IPS-NIHi11 (cell line): ENCODE measurements at places on chromosomes 16 and 17.

GRCh38 chr17:45645330-45645729 is 138.8 kb upstream of the CRHR1 start:
- DNase-seq: no peak

DNA sequence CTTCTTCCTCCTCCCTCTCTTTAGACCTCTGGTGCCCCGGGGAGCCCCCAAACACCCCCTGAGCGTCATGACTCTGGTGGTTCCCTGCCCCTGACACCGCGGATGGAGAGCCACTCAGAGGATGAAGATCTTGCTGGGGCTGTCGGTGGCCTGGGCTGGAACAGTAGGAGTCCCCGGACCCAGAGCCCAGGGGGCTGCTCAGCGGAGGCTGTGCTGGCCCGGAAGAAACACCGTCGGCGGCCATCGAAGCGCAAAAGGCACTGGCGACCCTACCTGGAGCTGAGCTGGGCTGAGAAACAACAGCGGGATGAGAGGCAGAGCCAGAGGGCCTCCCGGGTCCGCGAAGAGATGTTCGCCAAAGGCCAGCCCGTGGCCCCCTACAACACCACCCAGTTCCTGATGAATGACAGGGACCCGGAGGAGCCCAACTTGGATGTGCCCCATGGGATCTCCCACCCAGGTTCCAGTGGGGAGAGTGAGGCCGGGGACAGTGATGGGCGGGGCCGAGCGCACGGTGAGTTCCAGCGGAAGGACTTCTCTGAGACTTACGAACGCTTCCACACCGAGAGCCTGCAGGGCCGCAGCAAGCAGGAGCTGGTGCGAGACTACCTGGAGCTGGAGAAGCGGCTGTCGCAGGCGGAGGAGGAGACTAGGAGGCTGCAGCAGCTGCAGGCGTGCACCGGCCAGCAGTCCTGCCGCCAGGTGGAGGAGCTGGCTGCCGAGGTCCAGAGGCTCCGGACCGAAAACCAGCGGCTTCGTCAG is 7.5 kb downstream of the HEXIM2 start:
- no peak for DNase-seq

GRCh38 chr16:85329059-85329812 is 217.0 kb upstream of the CIBAR2 start:
- DNase-seq: no peak

- no peak for DNase-seq
Observed at GRCh38 chr16:86923656-86924055, 345.3 kb downstream of the FOXL1 start.

DNA sequence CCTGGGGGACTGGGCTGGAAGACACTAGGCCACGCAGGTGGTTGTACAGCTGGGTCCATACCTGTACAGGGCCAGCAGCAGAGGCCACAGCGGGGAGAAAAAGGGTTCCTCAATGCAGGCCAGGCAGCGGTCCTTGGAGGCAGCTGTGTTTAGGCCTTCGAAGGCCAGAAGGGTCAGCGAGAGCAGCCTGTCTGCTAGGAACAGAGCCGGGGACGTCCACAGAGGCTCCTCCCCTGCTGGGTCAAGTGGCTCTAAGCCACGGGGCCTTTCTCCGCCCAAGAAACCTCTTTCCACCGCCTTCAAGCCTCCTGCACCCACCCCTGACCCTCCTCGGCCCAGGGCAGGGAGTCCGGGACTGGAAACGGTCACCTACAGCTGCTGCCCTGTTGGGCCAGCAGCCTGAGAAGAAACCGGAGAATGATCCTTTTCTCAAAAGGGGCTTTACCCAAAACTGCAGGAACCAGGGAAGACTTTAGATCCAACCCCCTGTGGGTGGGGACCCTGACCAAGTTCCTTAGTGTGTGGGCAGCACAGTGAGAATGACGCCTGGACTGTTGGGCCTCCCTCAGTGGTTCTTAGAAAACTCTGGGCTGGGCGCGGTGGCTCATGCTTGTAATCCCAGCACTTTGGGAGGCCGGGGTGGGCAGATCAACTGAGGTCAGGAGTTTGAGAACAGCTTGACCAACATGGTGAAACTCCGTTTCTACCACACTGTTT is 8.4 kb upstream of the SPATA2L start:
- DNase-seq: no peak

DNA sequence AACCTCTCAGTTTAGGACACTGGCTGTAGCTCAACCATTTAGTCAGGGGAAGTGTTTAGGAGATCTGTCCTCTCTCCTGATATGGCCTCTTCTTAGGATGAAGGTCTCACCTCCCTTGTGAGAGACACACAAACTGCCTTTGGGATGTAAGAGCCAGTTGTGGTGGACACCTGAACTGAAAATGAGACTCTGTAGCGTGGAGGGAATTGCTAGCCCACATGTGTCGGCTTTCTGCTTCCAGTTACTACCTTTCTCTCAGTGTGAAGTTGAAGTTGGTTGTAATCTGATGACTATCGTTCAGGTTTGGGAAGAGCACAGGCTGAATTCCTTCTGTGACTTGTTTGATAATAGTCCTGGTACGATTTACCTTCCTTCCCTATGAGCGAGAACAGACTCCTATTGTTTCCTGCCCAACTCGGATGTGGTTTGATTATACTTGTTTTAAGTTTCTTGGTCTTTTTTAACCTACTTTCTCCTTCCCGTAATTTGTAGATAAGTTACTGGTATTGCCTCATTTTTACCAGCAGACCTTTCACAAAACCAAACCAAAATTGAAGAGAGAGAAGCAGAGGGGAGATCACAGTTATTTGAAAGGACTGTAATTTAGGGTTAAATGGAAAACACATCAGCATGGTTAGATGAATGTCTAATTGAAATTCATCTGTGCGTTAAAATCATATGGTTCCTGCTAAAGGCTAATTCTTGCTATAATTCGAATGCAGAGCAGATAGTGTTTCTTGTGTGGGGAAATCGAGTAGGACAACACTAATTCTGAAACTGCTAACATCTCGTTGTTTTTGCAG is 43.2 kb downstream of the CLEC16A start:
- DNase-seq: no peak
